Kidney (tissue), 22 donors: ENCODE measurements at places on chromosomes 2 and 18.

- no peak for DNase-seq
These were observed 149.3 kb upstream of the HAAO start for GRCh38 chr2:42941633-42942176.

DNA sequence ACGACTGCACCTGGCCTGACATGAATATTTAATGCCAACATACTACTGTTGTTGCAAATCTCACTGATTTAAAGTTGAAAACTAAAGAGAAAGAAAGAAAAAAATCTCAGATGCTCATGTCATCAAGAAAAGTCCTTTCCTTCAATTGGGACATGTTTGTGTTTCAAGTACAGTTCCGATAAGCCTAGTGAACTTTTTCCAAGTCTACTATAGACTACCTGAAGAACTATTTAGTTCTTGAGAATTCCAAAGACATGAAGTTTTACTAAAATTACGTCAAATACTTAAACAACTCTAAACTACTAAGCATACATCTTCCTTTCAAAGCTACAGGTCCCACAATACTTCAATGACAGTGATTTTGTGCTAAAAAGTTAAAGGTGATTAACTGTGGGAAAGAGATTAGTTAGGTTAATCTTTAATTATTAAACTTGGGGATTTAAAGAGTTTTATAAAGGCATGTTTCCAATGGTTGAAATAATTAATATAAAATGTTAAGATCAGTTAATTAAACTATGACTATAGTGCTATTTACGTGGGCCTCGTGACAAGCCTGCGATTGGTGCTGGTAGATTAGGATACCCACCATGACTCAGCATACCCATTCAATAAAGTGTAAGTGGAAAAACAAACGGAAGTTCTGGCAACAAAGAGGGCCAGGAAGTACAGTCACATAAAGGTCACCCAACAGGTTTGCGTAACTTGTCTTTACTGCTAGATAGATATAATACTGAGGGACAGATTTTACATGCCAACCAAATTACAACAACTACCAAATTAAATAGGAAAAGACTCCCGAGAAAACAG, 55.5 kb downstream of the SEPTIN10 start:
- no peak for DNase-seq

- no peak for DNase-seq
These were observed 61.1 kb downstream of the PRKCE start for GRCh38 chr2:45712570-45712969.

DNA sequence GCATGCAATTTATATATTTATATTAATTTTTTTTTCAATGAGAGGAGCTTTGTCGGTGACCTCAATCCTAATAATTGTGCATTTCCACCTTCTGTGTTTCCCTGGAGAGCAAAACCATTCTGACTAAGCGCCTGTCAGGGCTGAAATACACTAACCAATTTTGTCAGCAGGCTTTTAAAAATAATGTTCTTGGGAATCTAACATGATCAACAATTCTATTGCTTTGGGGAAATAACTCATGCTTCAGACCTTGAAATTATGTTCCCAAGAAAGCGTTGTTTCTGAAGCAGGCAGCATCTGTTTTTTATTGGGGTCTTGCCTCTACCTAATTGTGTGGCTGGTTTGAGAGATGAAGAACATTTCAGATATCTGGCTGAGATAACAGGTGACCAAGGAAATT, 129.1 kb upstream of the ALKAL2 start:
- no peak for DNase-seq

DNA sequence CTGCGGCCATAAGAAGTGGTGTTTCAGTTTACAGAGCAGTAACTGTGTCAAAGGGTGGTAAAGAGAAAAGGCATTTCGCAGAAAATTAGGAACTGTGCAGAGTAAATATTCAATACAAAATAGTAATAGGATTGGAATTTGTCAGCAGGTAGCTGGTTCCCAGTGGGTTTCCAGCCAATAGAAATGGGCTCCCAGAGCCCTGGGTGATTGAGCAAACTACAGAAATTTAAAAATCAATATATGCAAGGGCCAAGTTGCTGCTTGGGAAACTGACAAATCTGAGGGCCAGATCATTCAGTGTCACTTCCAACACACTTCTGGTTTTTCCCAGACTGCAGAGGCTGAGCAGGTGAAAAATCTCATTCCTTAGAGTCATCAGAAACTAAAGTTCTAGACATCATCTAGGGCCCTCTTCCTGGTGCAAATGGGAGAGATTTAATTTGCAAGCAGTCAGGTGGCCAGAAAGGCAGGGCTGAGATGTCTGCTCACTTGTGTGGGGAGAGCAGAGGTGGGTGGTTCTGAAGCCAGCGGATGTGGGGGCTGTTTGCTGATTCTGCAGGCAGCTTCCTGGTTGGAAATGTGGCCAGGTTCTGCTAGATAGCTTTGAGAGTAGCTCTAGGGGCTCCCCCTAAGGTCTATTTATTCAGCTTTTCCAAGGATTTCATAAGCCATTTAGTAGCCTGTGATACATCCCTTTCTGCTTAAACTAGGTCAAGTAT, 182.4 kb downstream of the NCK2 start:
- DNase-seq: no peak

DNA sequence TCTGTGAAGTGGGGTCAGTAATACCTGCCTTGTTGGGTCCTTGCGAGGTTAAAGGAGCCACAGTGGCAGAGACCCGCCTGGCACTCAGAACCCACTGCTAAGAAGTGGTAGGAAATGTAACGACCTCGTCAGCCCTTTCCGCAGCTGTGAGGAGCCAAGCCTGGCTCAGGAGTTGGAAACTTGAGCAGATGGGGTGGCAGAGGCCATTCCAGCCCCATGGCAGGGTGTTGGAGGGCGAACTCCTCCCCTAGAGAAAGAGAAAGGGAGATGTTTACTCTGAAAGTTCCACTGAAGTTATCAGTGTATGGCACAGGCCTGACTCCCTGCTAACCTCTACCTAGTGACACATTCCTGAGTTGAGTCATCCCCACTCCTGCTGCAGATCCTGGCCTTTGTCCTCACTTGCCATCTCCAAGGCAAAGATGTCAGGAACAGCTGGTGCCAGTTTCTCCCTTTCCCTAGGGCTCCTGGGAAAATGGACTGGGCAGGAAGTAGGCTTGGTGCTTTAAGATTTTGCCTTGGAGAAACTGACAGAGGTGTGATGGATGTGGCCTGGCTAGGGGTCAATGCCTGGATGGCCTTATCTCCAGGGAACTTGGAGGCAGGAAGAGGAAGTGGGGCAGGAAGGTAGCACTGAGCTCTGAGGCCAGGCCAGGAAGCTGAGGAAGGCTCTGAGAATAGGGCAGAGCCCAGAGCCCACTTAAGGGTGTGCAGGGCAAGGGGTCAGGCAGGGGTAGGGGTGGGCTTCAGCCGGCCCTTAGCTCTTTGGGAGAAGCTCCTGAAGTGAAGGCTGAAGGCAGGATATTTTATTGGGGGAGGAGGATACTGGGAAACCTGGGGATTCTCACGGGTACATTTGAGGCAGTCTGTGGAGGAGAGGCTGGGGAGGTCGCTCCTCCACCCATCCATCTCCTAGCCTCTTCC, 888 bp downstream of the VAMP5 start:
- DNase-seq: peak; percentile 74

- no peak for DNase-seq
These were observed 73.2 kb upstream of the SLC14A2 start for GRCh38 chr18:45542043-45542442.

DNA sequence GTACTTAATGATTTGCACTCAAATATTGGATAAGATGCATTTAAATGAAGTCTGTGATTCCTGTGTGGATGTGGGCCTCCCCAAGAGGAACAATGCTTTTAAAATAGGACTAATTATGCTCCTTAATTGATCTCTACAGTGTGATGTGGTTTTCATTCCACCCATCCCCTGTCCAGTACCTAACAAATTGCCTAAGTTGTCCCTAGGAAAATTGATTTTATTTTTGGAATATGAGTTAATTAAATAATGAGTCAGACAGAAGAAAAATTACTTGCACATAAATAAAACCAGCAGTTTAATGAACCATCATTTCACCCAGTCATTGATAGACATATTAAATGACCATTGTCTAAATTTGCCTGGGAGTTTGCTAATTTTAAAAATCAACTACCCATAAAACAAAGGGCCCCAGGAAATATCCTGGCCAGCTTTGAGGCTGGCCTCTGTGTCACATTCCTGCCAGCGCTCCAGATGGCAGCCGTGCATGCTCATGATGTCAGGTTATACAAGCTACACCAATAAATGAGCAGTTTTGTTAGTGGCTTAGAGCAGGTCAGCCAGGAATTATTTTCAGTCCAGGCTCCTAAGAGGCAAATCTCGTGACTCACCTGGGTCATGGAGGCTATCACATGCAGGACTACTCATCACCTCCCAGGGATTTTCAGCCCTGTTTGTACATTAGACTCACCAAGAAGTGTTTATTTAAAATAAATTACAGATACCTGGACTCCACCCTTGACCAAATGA, 31.9 kb downstream of the ABHD3 start:
- DNase-seq: peak; percentile 35

GRCh38 chr2:1626271-1626681, 118.0 kb downstream of the PXDN start:
- DNase-seq: peak; percentile 23

- no peak for DNase-seq
These were observed 24.8 kb downstream of the CYTIP start for GRCh38 chr2:157419031-157419575.

DNA sequence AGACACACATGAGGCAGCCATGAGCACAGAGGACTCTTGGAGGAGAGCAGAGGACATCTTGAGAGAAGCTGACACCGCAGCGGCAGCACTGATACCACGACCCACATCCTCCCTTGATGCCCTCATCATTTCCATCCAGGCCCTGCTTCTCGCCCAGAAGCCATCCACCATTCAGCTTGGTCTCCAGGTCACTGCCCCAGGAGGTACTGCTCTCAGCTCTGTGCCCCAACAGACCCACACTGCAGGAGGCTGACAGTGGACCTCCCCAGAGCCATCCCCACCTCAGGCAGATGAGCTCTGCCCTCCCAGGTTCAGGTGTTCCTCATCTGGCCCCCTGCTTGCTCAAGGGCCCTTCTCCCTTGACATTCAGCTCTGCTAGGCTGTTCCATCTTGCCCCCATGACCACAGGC, 74.9 kb downstream of the ACKR3 start:
- DNase-seq: no peak

- DNase-seq: peak; percentile 8
These were observed 46.3 kb upstream of the VIT start for GRCh38 chr2:36650031-36650829.

DNA sequence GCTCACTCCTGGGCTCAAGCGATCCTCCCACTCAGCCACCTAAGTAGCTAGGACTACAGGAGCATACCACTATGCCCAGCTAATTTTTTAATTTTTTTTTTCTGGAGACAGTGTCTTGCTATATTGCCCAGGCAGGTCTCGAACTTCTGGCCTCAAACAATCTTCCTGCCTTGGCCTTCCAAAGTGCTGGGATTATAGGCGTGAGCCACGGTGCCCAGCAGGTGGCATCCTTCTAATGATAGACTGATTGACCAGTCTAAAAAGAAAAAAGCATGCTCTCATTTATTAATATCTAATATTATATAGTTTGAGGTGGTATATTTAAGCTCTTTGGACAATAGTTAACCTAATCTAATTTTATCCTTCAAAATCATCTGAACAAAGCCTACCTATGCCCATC, 198.6 kb downstream of the CAMKMT start:
- DNase-seq: no peak

- no peak for DNase-seq
These were observed 65.9 kb upstream of the YWHAQ start for GRCh38 chr2:9696731-9697130.

DNA sequence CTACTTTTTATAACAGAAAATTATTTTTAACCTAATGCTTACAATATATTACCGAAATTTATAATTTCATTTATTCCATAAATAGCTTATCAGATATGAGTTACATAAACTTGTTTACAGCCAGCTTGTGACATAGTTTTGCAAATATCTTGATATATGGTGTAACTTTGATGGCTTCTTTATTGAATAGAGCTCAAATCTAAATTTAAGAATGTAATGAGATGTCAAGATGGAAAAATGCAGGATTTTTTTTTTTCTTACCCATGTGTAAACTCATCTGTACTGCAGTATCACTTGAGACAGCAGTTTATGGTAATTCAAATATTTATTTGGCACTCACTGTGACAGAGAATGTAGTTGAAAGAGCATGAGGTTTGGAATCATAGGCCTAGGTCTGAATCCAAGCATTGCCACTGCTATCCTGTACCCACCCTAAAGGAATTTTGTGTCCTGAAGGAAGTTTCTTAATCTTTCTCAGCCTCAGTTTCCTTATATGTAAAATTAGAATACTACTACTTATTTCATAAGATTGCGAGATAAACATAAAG, 3.8 kb downstream of the CREB1 start:
- no peak for DNase-seq

GRCh38 chr2:167398873-167399272, 510.6 kb downstream of the XIRP2 start:
- DNase-seq: no peak

GRCh38 chr2:67215214-67216055, 181.7 kb upstream of the ETAA1 start:
- DNase-seq: peak; percentile 88

DNA sequence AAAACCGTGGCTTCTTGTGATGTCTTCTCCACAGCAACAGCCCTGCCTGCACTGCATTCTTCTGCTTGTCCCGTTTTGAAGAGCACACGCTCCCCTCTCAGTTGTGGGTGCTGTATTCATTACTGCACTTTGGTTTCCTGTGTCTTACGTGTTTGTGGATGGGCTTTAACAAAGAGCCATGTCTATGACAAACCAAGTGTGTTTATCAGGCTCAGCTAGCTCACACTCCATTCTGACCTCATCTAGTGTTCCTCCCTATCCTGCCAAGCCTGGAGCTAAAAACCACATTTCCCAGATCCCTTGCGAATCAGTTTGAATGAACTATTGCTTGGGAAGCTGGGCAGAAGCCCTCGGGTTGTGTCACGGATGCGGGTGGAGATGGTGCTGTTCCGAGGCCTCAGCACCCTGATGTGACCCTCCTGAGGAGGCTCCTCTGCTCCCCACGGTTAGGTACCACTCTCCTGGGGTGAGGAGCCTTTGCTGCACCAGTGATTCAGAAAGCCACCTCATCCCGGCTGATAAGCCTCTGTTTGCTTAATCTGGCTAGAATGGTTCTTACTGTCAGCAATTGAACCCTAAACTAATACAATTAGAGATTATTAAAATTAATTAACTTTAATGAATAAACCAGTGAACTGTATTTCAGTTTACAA, 116.5 kb downstream of the GALR1 start:
- DNase-seq: no peak

DNA sequence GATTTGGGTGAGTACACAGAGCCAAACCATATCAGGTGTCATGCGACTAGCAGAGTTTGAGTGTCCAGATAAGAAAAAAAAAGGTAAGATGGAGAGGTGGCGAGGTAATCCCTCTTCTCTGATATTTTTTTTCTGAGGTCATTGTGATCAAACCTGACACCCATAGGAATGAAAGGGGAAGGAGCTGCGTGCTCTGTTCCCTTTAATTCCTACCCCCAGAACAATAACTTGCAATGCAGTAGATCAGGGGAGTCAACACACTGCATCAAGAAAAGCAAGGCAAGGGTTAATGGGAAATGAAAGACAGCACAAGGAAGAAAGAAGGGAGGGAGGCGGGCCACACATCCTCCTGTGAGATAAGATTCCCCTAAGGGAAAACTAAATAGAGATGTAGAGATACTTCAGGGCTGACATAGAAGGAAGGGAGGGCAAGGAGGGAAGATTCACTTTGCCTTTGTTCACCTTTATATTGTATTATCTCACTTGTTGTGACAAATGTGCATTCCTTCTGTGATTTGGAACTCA, 132.8 kb downstream of the CD226 start:
- DNase-seq: no peak

- DNase-seq: no peak
These were observed 36.5 kb downstream of the PLB1 start for GRCh38 chr2:28532399-28532798.

GRCh38 chr2:2570871-2571270, 239.8 kb upstream of the MYT1L start:
- DNase-seq: no peak

GRCh38 chr2:26203906-26204305, 31.0 kb downstream of the GAREM2 start:
- no peak for DNase-seq
